ENCODE measurements at places on chromosomes 16 and 17. TPM values are rescaled to one million over a fixed set of nuclear protein-coding genes. Genes with fewer than 3 reads are reported as not detected.

ABCA10 gene
- total RNA-seq = 1.7 TPM

TM4SF5 gene
- total RNA-seq = not detected

UTS2R gene
- total RNA-seq = not detected

BLTP2 gene
- 164 TPM for total RNA-seq

SBK1 gene
- under 0.01 TPM for total RNA-seq

PRSS36 gene
- 0.69 TPM for total RNA-seq

KRTAP9-8 gene
- total RNA-seq = not detected

NLRC5 gene
- total RNA-seq = 49.1 TPM

TRIM72 gene
- total RNA-seq = not detected
